ENCODE measurements at places on chromosomes 5 and 9.

GRCh38 chr5:135203593-135204036 lies 169.6 kb upstream of the PITX1 start:
- no peak for DNase-seq

DNA sequence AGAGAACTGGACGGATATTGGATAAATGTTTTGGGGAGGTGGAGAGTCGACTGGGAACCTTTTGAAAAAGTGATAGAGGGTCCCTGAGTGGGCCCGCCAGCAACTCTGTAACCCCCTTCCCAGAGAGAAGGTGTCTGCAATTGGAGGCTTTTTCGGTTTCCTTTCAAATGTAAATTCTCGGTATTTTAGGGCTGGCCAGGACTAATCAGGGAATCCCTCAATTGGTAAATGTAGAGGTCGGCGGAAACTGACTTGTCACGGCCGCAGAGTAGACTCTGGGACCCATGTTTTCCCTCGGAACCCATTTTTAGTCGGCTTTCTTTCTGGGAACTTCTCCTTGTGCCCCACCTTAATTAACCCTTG lies 524 bp downstream of the CCNB1 start:
- no peak for DNase-seq

DNA sequence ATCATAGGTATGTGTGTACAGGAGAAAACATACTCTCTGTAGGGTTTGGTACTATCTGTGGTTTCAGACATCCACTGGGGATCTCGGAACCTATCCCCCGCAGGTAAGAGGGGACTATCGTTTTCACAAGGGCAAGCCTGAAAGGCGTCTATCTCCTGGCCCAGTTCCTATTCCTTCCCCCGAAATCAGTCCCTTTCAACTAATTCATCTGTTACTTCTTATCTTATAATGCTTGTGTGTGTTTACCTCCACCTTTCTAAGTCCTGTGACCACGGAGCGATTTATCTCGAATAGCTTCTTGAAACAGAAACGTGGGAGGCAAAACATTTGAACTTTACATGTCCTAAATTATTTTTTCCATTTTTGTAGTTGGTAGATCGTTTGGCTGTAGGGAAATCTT lies 11.4 kb downstream of the ABO start:
- no peak for DNase-seq

GRCh38 chr5:123044926-123045617 lies 8.5 kb upstream of the PPIC start:
- DNase-seq: no peak

GRCh38 chr5:160470437-160471361 lies 49.0 kb downstream of the PTTG1 start:
- DNase-seq: peak; percentile 13

DNA sequence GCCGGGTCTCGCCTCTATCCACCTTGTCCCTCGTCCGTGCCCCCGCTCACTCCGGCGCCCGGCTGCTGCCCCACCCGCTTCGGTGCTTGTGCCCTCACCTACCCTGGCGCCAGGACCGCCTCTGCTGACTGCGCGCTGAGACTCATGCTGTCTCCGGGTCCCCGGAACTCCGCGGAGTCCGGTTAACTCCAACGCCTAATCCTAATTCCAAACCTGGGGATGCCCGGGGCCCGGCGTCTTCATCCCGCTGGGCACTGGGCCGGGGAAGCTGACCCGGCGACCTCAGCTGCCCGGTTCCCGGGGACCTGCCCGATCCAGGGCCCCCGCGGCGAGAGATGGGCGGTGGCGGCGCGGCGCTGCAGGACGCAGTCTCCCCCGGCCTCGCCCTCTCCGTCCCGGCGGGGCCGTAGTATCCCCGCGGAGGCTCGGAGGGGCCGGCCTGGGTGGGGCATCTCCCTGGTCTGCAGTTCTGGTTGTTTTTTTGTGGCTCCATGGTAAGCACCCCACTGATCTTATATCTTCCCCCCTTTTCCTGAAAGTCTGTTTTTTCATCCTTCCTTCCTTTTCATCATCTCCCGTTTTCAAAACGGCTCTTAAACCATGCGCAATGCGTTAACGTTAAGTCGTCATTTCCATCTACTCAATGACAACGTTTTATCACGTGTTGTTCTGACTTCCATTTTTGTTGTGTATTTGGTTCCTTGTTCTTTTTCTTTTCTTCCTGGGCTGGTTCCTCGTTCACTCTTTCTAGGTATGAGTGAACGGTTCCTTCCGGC lies 41.1 kb upstream of the PLEKHG4B start:
- no peak for DNase-seq

Measured in prostate gland (tissue), 2 donors.